Activated T-helper 1 cell treated with anti-CD3 and anti-CD28 coated beads, Interleukin-12 subunit alpha, Interleukin-12 subunit beta, Interleukin-2, Interleukin-4 antibody, amounts not matched to agents 30 ng/mL and 10 ng/mL and 1 ng/mL, durations not matched to agents 14 hours and 24 hours and 36 hours (primary cell): ENCODE measurements at places on chromosomes 13 and 19. TPM values are rescaled to one million over a fixed set of nuclear protein-coding genes. Genes with fewer than 3 reads are reported as not detected.

DNA sequence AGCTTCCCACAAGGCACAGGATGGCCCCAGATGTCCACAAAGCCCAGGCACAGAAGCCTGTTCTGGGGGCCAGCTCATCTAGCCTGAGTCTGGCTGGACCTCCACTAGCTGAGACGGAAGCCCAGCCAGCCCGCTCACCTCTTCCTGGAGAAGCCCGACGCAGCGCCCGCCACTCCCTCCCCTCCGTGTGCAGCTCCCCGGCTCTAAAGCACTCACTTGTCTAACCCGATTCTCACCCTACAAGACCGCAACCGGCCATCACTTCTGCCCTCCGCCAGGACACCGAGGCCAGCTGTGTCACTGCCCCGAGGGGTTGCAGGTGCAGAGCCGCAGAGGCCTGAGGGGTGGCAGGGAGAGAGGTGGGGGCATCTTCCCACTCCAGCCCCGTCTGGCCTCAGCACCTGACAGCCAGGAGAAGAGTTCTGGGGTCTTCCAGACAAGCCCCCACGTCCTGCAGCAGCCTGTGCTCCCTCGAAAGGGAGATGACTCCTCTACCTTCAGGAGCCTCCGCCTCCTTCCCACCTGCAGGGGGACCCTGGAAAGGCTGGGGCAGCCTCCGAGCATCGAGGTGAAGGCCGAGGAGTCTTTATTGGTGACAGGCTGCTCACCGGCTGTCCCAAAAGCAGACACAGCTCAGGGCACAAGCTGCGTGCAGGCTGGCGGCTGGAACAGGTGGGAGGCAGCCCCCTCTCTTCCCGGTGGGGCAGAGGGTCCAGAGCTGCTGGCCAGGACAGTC lies 5.9 kb upstream of the DIRAS1 start:
- H3K27me3 ChIP-seq, result peaks cover 11% of the 10 kb centered on the region
- H3K36me3 ChIP-seq, result no peaks in the 10 kb centered on the region

GRCh38 chr13:75356421-75356820 lies 125.5 kb downstream of the TBC1D4 start:
- no peak overlapping the region for H3K4me3 ChIP-seq
- H3K27ac ChIP-seq, result no peak overlapping the region
- H3K36me3 ChIP-seq, result peaks cover 7% of the 10 kb centered on the region
- no peaks in the 10 kb centered on the region for H3K27me3 ChIP-seq
- H3K4me1 ChIP-seq, result peaks cover 24% of the 10 kb centered on the region

- peak; percentile 41 for DNase-seq
- H3K4me3 ChIP-seq, result peak overlapping the region; percentile 92
- H3K27me3 ChIP-seq, result no peaks in the 10 kb centered on the region
- H3K4me1 ChIP-seq, result peaks cover 23% of the 10 kb centered on the region
Observed at GRCh38 chr19:53102756-53103233, 427 bp downstream of the ZNF160 start.

The CGB2 gene
- not detected in 2 replicates for total RNA-seq

DNA sequence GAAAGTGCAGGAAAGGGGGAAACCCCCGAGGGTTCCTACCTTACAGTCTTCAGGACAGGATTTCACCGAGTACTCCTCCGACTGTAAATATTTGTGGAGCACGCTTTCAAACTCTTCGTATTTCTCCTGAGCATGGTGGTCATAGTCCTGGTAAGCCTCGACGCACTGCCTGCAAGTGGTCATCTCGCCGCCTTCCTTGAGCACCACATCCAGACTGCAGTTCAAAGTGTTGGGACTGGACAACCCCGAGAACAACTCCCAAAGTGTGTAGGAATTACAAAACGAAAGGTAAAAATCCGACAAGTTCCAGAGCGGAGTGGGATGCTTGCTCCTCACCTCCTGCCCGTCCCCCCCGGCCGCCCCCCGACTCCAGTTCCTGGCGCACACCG lies 349.7 kb downstream of the LIG4 start:
- no peak for DNase-seq
- H3K27me3 ChIP-seq, result peaks cover 30% of the 10 kb centered on the region
- no peak overlapping the region for H3K4me3 ChIP-seq
- H3K27ac ChIP-seq, result no peak overlapping the region
- H3K36me3 ChIP-seq, result no peaks in the 10 kb centered on the region
- H3K4me1 ChIP-seq, result no peaks in the 10 kb centered on the region

- H3K4me3 ChIP-seq, result no peak overlapping the region
- H3K4me1 ChIP-seq, result no peaks in the 10 kb centered on the region
- DNase-seq, result no peak
- H3K36me3 ChIP-seq, result no peaks in the 10 kb centered on the region
Observed at GRCh38 chr19:46202872-46203860, 26.4 kb upstream of the IGFL1 start.

DNA sequence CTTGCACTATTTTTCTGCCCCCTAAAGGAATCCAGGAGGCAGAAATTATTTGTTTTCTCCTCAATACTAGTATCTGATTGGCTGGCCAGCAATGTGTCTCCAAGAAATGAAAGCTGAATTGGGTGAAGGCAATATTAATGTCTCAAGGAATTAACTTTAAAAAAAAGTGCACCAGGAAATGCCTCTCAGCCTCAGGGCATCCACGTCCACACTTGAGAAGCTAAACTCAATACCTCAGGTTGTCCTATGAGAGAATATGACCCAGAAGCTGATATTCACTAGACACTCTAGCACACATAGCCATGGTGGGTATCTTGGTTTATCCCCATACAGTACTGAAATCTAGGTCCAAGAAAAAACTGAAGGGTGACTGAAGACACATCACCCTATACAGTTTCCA lies 2.1 kb downstream of the ZNF91 start:
- H3K27me3 ChIP-seq, result no peaks in the 10 kb centered on the region
- no peak for DNase-seq
- H3K4me3 ChIP-seq, result peak overlapping the region; percentile 97

DNA sequence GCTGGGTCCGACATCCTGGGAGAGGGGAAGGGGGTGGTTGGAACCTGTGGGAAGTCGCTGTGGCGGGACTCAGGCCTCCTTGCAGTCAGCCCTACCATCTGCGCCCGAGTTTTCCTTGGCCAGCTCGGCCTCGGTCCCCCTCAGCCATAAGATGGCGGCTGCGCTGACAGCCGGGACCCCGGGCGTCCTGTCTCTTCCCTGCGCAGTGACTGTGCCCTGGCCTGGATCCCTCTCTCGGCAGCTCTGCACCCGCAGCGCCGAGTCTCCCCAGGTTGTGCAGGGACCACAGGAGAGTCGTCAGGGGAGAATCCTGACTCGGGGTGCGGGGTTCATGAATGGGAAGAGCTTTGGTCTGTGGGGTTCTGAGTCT lies 345 bp downstream of the ZNF257 start:
- H3K27ac ChIP-seq, result peak overlapping the region; percentile 57
- peak overlapping the region; percentile 92 for H3K4me3 ChIP-seq
- no peak for DNase-seq
- H3K36me3 ChIP-seq, result peaks cover 3% of the 10 kb centered on the region
- H3K4me1 ChIP-seq, result no peaks in the 10 kb centered on the region

GRCh38 chr13:111342721-111343120 lies 22.3 kb downstream of the TEX29 start:
- no peak overlapping the region for H3K27ac ChIP-seq
- H3K27me3 ChIP-seq, result no peaks in the 10 kb centered on the region
- H3K4me3 ChIP-seq, result no peak overlapping the region
- DNase-seq, result no peak

The RASA3 gene
- total RNA-seq, result 22.9 and 23.5 TPM in 2 replicates

GRCh38 chr19:13038306-13039210 lies 43.3 kb downstream of the NFIX start:
- no peaks in the 10 kb centered on the region for H3K4me1 ChIP-seq
- no peaks in the 10 kb centered on the region for H3K36me3 ChIP-seq
- no peak for DNase-seq
- H3K27me3 ChIP-seq, result peaks cover 9% of the 10 kb centered on the region
- no peak overlapping the region for H3K27ac ChIP-seq
- H3K4me3 ChIP-seq, result no peak overlapping the region

The FARP1 gene
- 0.34 and 0.42 TPM in 2 replicates for total RNA-seq

DNA sequence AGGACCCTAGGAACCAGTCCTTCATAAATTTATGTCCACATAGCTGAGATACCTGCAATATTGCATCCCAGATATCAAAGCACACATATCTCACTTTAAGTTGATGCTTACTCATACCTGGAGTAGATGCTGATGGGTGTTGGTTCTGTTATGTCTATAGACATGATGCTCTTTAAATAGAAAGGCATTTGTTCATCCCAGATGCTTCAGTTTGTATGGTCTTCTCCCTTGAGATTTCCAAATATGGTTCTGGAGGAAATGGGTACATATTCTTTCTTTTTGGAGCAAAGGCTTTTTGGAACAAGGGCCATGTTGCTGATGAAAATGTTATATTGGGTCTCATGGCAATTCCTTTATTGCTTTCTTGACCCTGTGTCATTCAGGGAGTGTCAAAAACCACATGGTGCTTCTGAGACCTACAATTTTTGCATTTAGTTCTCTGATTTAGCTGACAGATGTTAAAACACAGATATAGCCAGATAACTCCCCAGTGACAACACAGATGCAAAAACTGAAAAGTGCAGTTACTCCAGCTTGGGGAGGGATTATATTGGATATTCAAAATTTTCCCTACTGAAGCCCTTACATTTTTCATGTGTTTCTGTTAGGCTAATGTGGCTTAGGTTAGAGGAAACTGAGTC lies 211.4 kb downstream of the KCNRG start:
- H3K36me3 ChIP-seq, result no peaks in the 10 kb centered on the region
- H3K4me3 ChIP-seq, result peak overlapping the region; percentile 46
- H3K27ac ChIP-seq, result peak overlapping the region; percentile 53
- H3K4me1 ChIP-seq, result peaks cover 88% of the 10 kb centered on the region

GRCh38 chr19:47471733-47472457 lies at the start of gene SLC8A2:
Gene SLC8A2, minus strand, starts transcription at chr19:47471893. Its CDS starts 5,490 bp downstream, at chr19:47466403.
- H3K4me3 ChIP-seq, result no peak within 1 kb of the TSS

DNA sequence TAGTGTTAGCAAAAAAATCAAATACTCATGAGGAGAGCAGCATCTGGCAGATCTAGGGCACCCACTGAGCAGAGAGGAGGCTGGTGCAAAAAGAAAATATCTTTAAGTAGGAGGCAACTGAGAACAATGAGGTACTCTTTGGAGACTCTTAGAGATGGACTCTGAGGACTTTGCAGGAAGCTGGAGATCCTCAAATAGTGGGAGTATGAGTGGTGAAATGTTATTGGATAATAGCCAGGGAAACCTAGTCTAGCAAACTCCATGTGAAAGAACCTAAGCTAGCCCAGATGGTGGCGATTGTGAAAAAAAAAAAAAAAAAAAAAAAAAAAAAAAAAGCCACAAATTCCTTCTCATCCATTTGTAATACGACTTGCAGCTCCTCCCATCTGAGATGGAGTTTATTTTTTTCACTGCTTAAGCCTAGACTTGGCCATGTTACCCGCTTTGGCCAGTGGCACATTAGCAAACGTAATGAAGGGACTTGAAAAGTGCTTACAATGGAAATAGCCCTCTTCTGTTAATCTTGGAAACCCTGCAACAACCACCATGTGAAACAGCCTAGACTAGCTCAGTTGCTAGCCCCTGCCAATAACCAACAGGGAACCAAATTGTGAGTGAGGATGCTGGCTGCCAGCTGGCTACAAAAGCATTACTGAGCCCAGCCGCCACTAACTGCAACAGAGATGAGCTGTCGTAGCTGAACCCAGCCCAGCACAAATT lies 476.2 kb downstream of the KLF12 start:
- no peaks in the 10 kb centered on the region for H3K4me1 ChIP-seq
- DNase-seq, result no peak
- H3K36me3 ChIP-seq, result no peaks in the 10 kb centered on the region
- no peak overlapping the region for H3K4me3 ChIP-seq
- no peaks in the 10 kb centered on the region for H3K27me3 ChIP-seq

DNA sequence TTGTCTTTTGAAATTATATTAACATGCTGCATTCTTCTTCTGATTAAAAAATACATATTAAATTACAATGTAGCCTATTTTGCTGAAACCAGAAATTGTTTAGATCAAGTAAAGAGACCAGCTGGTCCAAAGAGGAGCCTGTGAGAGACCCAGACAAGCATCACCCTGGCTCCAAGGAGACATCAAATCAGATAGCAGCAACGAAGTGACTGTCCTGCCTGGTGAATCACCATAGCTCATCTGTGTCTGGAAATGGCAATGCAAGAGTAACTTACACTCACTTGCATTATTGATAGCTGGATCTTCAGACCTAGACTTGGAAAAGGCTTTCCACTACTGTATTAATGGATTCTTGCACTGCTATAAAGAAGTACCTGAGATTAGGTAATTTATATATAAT lies 169.1 kb downstream of the KCTD12 start:
- H3K4me1 ChIP-seq, result no peaks in the 10 kb centered on the region
- no peaks in the 10 kb centered on the region for H3K27me3 ChIP-seq
- no peak for DNase-seq
- no peak overlapping the region for H3K4me3 ChIP-seq
- H3K27ac ChIP-seq, result no peak overlapping the region
- no peaks in the 10 kb centered on the region for H3K36me3 ChIP-seq

- H3K4me3 ChIP-seq, result no peak overlapping the region
- H3K27ac ChIP-seq, result no peak overlapping the region
Observed at GRCh38 chr13:43981512-43982301, 102.0 kb downstream of the LACC1 start.

DNA sequence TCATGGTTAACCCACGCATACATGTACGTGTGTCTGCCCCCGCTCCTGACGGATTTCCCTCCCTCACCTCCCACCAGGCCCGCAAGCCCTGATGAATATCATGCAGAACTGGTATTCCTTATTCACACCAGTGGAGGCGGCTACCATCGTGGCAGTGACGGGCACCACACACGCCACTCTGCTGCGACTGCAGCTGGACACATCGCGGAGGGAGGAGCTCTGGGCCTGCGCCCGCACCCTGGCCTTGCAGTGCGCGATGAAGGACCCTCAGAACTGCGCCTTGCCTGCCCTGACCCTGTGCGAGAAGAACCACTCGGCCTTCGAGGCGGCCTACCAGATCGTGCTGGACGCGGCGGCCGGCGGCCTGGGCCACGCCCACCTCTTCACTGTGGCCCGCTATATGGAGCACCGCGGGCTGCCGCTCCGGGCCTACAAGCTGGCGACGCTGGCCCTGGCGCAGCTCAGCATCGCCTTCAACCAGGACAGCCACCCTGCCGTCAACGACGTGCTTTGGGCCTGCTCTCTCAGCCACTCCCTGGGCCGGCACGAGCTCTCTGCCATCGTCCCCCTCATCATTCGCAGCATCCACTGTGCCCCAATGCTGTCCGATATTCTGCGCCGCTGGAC lies 35.0 kb downstream of the ZSWIM4 start:
- no peaks in the 10 kb centered on the region for H3K27me3 ChIP-seq
- no peak for DNase-seq
- H3K27ac ChIP-seq, result no peak overlapping the region
- peaks cover 21% of the 10 kb centered on the region for H3K4me1 ChIP-seq
